Fibroblast of the conjunctiva (primary cell): ENCODE measurements at places on chromosomes 12 and 14.

DNA sequence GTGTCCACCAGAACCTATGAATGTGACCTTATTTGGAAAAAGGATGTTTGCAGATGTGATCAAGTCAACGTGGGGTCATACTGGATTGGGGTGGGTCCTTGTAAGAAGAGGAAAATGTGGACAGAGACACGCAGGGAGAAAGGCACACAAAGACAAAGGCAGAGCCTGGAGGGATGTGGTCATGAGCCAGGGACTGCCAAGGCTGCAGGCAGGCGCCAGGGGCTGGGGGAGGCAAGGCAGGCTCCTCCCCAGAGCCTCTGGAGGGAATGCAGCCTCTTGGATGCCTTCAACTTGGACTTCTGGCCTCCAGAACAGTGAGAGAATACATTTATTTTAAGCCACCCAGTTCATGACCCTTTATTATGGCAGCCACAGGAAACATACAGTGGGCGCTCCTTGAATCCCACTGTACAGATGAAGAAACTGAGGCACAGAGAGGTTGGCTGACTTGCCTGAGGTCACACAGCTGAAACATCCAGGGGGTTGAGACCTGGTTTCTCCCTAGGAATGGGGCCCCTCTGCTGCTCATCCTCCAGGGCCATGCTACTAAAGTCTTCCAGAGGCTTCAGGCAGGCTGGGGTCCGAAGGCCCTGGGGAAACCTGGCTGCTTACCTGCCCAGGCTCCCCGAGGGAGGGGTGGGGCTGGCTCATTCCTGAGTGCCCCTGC, 99.7 kb downstream of the RFLNA start:
- DNase-seq, result no peak

DNA sequence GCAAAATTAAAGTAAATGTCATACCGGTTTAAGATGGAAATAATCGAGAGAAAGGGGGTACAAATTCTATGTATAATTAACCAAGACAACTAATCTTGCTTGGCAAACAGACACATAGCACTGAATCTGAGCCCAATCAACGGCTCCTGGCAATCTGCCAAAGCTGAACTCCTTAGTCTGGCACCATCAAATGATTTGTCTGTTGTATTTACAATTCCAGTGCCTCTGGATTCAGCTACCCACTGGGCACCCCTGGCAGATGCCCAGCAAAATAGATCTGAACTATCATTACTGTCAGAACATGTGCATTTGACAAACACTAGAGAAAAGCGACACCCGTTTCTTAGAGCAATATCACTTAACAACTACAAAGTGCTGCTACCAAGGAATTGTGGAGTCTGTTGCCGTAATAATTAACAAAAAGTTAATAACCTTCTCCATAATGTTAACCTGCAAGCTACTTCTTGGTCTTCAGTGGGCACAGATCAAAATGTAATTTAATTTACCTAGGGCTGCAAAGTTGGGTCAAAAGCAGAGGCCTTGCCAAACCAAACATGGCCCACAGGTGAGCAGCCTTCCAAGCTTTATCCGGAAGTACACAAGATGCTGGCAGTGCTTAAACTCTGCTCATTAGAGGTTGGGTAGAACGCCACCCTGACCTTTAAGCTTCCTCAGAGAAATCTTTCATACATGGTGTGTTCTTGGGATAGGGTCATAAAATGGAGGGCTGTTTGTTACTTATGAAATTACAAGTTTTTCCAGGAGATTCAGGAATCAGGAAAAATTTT, 7.6 kb downstream of the EGLN3 start:
- DNase-seq, result no peak

- no peak for DNase-seq
Observed at GRCh38 chr12:95870897-95871296, 12.1 kb downstream of the SNRPF start.

DNA sequence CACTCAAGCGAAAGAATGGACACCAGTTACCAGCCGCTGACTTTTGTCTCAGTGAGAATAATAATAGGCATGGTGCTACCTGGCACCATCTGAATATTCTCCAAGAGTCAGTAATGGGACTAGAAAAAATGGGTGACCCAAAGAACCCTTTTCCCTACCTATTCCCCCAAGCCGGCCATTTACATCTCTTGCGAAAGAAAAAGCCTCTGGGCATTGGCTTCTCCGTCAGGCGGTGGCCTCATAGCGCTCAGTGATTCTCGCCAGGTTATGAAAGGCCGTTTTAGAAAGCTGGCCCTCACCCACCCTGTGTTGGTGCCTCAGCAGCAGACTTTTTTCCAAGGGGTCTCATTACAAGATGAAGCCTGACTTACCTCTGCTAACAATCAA, 523 bp upstream of the SLC6A15 start:
- peak; percentile 30 for DNase-seq
